ENCODE measurements at places on chromosomes 16 and 17.

DNA sequence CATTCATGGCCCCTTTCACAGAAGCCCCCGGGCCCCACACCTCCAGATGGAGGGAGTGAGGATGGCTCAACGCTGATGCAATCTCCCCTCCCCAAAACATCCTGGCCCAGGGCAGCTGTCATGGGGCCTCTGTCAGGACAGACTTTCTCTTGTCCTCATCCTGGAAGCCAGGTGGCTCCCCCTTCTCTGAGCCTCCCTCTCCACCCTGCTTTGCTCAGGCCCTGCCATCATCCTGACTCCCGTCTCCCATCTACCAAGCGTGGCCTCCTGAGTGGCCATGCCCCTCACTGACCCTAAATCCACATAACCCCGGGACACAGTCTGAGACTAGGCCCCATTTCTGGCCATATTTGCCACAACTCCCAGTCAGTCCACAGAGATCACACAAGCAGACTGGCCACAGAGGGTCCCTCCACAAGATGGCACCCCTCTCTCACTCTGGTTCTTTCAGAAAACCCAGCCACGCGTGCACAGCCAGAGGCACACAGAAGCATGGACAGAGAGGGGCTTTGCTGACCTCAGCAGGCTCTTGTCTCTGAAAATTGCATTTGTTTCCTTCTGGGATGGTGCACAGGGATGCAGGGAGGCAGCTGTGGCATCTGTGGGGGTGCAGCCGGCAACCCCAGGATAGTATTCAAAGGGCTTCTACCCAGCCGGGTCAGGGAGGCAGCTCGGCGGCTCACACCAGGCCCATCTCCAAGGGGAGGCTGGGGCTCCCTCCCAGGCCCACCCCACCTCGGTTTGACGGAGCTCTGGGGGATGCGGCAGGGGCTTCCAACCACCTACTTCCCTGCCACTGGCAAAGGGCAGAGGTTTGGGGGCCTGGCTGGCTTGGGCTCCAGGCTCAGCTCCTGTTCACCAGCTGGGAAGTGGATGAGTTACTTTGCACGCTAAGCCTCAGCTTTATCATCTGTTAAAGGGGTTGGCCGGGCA, 16.9 kb downstream of the DOC2B start:
- DNase-seq: peak; percentile 15

DNA sequence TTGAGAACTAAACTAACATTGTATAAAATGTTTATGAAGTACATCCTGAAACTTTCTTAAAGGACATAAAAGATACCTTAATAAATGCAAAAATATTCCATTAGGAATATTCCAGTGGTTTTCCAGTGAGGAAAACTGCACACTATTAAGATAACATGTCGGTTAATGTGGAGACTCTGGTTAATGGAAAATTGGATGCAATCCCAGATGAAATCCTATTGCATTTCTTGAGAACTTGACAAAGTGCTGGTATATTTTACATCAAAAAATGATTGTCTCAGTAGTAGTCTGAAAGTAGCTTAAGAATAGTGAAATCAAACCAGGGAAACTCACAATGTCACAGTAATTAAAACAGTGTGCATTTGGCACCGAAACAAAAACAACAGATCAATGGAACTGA, 202.5 kb upstream of the MON1B start:
- no peak for DNase-seq

GRCh38 chr17:50837980-50838954, 2.9 kb downstream of the WFIKKN2 start:
- no peak for DNase-seq

GRCh38 chr17:10999484-10999883, 161.6 kb upstream of the PIRT start:
- DNase-seq: no peak
